ENCODE measurements at places on chromosomes 3 and 15.

GRCh38 chr3:44999782-45000181 is 23.7 kb downstream of the EXOSC7 start:
- no peak for DNase-seq

DNA sequence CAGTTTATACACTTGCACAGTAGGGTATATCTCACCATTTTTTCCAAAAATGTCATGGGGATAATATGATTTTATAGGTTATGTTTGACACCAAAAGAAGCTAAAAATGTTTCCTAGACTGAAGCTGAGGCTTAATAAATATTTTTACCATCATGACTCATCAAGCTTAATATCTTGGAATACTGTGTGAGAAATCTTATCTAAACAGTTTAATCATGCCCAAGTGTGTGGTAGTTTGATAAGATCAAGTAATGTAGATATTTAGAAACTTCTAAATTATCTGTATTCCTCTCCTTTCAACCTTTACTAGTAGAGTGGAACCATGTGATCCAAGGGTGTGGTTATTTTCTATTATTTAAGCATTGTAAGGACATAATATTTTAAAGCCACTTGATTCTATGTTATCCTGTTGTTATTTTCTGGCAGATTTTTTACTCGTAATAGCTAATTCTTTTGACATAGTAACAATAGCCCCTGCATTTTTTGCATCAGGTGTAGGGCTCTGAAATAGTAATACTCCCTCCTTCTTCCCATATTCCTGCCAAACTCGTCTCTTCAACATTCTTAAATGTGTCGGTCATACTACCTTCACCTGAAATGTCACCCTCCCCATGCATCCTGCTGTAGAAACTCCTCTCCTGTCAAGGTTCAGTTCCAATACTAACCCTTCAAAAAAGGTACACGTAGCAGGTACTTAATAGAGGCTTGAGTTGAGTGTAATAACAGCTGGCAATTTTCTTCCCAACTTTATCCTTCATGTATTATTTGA is 729.6 kb downstream of the NLGN1 start:
- DNase-seq: no peak

GRCh38 chr3:141266186-141266585 is 34.6 kb downstream of the PXYLP1 start:
- no peak for DNase-seq

DNA sequence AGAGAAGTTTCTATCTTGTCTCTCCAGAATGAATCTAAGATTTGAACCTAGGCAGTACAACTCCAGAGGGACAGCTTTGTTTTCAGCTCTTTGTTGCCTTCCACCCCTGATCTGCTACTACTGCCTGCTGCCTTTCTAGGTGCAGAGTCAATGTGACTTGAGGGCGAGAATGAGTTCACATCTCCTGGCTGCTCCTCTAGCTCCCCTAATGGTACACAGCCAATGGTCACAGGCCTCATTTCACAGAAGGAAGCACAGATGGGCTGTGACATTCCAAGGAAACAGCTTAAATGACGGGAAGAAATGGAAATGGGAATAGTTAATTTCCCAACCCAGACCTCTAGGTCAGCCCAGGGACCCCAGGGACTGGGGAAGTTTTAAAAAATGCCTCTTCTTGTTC is 32.4 kb downstream of the FAM43A start:
- DNase-seq: no peak

- no peak for DNase-seq
These were observed 26.8 kb downstream of the NFKBIZ start for GRCh38 chr3:101876142-101876541.

- DNase-seq: no peak
These were observed 26.8 kb downstream of the FNDC3B start for GRCh38 chr3:172065967-172066762.

GRCh38 chr15:33641069-33641468 is 327.2 kb upstream of the CHRM5 start:
- DNase-seq: no peak

DNA sequence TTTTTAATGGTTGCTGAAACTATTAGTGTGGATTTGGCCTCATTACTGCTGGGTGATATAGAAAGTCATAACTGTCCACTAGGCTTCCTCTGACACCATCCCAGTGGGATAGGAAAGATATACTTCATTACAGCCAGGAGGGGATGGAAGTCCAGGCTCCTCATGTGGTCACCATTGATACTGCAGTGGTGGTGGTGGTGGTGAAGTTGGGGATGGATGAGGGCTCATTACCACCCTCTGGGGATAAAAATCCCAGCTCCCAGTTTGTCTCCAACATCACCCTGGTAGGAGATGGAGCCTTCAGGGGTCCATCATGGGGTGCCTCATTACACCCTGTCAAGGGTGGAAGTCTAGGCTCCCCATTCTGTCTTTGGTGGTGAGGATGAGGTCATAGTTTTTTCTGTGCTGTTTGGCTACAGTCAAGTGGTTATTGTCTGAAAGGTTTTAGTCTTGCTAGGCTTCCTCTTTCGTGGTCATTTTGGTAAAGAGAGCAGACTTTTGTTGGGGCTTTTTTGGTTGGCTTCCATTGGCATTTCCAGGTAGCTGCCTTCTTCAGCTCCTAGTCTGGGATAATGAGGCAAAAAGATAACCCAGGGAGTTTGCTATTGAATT is 30.1 kb upstream of the FILIP1L start:
- no peak for DNase-seq

DNA sequence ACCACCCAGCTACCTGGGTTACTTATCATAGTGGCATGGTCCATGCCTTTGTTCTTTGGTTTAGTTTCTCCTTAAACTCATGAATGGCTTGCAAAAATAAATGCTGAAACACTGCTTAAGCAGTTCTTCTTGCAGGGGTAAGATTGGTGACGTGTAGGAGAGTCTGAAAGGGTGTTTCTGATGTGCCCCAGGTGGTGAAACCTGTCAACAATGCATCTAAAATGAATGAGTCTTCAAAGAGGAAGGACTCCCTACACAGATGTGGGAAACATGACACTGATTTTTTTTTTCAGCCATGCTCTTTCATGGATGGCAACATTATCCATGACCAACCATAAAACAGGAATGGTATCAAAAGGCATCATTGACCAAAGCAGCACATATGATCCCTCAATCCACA is 72.0 kb downstream of the KCNH8 start:
- DNase-seq: no peak

Data from foreskin melanocyte (primary cell).